Activated CD8-positive, alpha-beta memory T cell treated with anti-CD3 and anti-CD28 coated beads for 4 hours (primary cell): ENCODE measurements at places on chromosomes 3 and 15.

DNA sequence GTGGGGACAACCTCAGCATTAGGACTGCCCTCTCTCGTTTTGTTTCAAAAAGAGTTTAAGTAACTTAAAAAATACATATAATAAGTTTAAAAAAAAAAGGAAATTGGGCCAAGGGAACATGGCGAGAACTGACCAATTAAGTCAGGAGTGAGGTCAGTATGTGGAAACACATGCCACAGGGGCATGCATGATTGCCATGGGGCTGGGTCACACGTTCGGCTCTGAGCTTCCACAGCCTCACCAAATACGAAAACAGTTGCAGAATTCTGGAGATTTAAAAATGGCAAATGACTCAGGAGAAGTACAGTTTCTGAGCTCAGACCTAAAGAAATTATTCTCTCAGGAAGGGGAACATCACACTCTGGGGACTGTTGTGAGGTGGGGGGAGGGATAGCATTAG lies 24.1 kb downstream of the PDE8A start:
- DNase-seq = no peak

GRCh38 chr3:149646181-149646766 lies 11.6 kb downstream of the WWTR1 start:
- no peak for DNase-seq

- no peak for DNase-seq
Measured at GRCh38 chr3:106276755-106277612, 408.2 kb upstream of the CBLB start.

GRCh38 chr3:52326976-52327375 lies 10.9 kb downstream of the DNAH1 start:
- no peak for DNase-seq

GRCh38 chr3:195207731-195208130 lies 63.2 kb downstream of the XXYLT1 start:
- DNase-seq = no peak

GRCh38 chr15:66586155-66586976 lies 20.6 kb upstream of the LCTL start:
- no peak for DNase-seq

- DNase-seq = no peak
Measured at GRCh38 chr3:58824777-58825176, 158.2 kb upstream of the FAM3D start.

DNA sequence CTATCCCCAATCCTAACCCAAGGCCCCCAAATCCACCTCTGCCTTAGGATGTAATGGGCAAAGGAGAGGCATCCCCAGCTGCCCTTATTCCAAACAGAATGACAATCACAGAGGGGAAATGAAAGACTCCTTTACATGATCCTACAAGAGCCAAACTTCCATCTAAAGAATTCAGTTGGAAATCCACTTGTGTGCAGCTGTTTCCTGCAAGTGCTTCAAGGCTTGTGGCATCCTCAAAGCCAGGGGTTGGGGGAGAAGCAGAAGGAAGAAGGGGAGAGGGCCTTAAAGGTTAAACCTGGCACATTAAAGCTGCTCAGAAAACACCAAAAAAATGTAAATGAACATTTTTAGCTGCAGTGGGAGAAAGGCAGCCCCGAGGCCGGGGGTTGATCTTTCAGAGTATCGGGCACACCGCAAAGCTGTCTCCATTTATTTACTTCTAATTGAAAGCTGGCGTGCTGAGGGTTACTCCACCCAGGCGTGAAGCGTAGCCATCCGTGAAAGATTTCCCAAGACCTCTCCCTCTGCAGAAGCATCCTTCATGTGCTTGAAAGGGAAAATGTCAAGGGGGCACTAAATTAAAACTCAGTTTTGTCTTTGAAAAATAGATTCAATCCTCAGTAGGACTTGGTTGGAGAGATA lies 217.8 kb downstream of the SHQ1 start:
- no peak for DNase-seq

DNA sequence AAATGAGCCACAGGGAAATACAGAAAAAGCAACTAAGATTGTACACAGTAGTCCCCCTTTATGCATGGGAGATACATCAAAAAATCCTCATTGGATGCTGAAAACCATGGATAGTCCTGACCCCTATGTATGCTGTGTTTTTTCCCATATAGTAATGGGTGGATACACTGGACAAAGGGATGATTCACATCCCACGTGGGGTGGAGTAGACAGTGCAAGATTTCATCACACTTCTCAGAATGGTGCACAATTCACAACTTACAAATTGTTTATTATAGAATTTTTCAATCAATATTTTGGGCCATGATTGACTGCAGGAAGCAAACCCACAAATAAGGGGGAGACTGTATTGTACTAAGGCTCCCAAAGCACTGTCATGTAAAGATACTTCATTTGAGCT lies 224.4 kb upstream of the STRIT1 start:
- no peak for DNase-seq

- DNase-seq = no peak
Measured at GRCh38 chr3:71310980-71311660, 272.4 kb downstream of the FOXP1 start.

- no peak for DNase-seq
Measured at GRCh38 chr3:13878281-13879101, 1.4 kb downstream of the WNT7A start.

GRCh38 chr3:47865192-47865591 lies 62.3 kb downstream of the DHX30 start:
- no peak for DNase-seq

- no peak for DNase-seq
Measured at GRCh38 chr3:68123231-68123630, 468.8 kb upstream of the SUCLG2 start.
